SJSA1 (cell line): ENCODE measurements at places on chromosomes 2 and 18. TPM values are rescaled to one million over a fixed set of nuclear protein-coding genes. Genes with fewer than 3 reads are reported as not detected.

GRCh38 chr2:190637281-190637734 lies 11.6 kb upstream of the NAB1 start:
- no peaks in the 10 kb centered on the region for H3K36me3 ChIP-seq
- peaks cover 26% of the 10 kb centered on the region for H3K4me1 ChIP-seq
- H3K27me3 ChIP-seq, result no peaks in the 10 kb centered on the region
- DNase-seq, result no peak

The DNAH7 gene
- total RNA-seq, result under 0.01 TPM in 1 of 2 replicates, not detected in the other

The FOXD4L1 gene
- total RNA-seq, result not detected in 2 replicates

- no peaks in the 10 kb centered on the region for H3K36me3 ChIP-seq
- no peaks in the 10 kb centered on the region for H3K27me3 ChIP-seq
- H3K4me3 ChIP-seq, result no peak overlapping the region
- H3K4me1 ChIP-seq, result no peaks in the 10 kb centered on the region
These were observed 167.2 kb downstream of the FBXO15 start for GRCh38 chr18:73980289-73980979.

The M1AP gene
- total RNA-seq, result not detected in 2 replicates

The MTLN gene
- total RNA-seq, result 93.0 and 187 TPM in 2 replicates

DNA sequence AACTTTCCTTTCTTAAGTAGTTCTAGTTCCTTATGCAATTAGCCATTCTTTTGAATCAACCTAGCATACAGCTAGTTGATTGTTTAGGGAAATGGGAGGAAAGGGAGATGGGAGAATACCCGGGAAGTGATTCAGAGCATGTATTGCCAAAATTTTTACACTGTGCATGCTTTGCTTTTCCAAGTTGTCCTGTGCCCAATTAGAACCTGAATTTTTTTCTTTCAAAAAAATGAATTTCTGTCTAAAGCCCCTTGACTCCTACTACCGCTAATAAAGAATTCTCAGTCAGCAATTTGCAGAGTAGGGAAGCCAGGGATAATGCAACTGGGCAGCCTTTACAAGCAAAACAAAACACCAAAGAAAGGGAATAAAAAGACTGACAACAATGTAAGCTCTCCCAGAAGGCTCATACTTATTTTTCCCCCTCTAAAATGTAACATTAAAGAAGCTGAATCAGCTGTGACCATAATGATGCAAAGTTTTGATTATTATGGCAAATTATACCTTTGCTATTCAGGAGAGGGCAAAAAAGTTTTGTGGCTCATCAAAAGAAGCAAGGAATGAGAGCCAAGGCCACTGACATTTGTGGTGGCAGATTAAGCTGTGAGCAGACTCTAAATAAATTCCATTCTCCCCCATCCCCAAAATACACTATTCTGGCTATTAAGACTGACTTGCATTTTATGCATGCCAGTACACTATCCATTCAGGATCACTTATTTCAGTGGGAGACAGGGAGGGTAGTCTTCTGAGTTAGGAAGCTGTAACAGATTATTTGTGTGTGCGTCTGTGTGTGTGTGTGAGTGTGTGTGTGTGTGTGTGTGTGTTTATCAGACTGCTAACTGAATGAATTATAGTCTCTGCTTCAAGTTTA lies 174.3 kb downstream of the ERBB4 start:
- no peaks in the 10 kb centered on the region for H3K4me1 ChIP-seq
- no peak for DNase-seq
- no peaks in the 10 kb centered on the region for H3K27me3 ChIP-seq
- no peaks in the 10 kb centered on the region for H3K36me3 ChIP-seq
- H3K4me3 ChIP-seq, result no peak overlapping the region
